CMK (cell line): ENCODE measurements at places on chromosomes 5 and 9.
A peak's percentile ranks its signal among the peaks of the same experiment; 100 is the strongest.

GRCh38 chr5:10746711-10747110 lies 14.3 kb downstream of the DAP start:
- DNase-seq, result no peak

GRCh38 chr5:180207593-180207992 lies 1.4 kb downstream of the RASGEF1C start:
- DNase-seq, result no peak

- DNase-seq, result no peak
Measured at GRCh38 chr5:18036531-18036930, 402.3 kb downstream of the TAF11L14 start.

DNA sequence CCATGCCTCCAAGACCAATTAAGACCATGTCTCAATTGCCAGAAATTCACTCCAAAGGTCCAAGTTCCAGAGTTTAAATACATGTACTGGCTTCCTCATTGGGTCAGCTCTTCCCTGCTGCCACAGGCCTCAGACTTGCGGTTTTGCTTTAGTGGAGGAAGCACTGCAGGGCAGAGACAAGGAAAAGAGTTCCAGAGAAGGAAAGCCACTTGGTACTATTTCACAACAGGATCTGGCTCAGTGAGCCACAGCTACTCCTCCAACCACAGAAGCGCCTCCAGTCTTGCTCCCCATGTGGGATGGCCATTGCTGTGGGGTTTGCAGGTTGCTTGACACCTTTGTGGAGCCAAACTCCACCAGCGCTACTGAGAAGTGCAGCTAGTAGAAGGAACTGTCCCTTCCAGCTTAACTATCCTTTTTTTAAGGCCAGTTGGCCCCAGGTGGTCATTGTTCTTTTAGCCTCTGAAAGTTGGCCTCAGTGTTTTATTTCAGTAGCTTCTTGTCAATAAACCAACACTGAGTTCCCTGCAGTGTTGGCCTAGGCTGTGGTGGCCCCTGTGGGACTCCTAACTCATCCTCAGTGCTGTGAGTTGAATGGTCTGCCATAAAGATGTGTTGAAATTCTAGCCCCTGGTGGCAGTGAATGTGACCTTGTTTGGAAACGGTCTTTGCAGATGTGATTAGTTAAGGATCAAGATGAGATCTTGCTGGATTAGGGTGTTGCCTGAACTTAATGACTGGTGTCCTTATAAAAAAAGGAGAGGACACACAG lies 93.7 kb upstream of the DAP start:
- DNase-seq, result peak; percentile 64

DNA sequence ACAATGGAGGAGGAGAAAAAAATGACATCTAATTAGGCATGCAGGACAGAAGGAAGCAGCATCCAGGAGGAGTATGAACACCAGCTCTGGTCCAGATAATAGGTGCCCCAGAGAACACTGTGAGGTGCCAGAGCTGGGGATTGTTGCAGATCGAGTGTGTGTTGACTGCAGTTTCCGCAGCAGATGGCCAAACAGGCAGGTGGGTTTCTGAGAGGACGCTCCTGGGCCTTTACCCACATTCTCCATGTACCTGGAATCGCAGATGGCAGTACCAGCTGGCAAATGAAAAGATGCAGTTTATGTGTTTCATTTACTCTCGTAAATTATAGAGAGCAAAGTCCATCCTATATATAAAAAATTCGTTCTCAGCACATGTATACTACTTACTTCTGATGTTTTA lies 182.2 kb upstream of the ISL1 start:
- DNase-seq, result no peak

DNA sequence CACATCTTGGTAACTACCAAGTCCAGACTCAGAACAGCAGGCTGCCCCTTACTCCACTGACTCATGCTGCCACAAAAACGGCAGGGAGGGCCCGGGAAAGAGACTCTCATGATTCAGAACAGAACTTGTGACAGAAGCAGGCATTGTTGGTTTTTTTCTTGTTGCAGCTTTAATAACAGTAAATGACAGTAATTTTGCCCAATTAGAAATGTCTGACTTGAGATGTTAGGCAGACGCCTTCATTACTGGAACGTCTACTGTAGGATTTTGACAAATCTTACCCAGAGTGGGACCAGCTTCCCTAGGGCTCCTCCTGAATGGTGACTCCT lies 77.9 kb downstream of the SEMA5A start:
- DNase-seq, result no peak

DNA sequence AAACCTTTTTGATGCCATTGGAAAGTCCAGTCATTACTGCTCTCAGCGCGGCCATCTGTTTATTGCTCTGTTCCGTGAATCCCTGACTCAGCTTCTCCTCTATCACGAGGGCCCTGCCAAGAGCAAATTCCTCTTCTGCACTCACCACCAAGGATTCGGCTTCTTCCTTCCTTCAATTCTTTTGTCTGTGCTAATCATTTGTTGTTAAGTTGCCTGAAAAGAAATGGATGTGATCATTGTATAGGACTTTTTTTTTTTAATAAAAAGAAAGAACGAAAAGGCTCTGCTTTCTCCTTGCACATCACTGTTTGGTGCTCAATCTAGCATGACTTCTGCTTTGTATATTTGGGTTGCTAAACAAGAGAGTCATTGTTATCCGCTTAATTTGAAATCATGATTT lies 128.7 kb upstream of the PIK3R1 start:
- no peak for DNase-seq

DNA sequence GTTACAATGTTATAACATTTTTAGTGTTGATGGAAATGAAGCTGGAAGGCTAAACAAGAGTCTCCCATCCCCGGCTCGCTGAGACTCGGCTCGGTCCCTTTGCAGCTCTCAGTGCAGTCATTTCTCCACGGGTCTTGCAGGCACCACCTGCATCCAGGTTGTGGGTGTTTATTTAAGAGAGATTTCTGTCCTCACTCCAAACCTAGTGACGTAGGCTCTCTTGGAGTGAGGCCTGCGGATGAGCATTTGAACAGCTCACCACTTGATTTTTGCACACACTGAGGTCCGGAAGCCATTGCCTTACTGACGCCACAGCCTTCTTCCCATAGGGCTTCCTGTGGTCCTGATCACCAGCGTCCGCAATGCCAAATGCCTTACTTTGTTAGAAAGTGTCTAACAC lies 197.7 kb upstream of the OTULINL start:
- DNase-seq, result no peak

DNA sequence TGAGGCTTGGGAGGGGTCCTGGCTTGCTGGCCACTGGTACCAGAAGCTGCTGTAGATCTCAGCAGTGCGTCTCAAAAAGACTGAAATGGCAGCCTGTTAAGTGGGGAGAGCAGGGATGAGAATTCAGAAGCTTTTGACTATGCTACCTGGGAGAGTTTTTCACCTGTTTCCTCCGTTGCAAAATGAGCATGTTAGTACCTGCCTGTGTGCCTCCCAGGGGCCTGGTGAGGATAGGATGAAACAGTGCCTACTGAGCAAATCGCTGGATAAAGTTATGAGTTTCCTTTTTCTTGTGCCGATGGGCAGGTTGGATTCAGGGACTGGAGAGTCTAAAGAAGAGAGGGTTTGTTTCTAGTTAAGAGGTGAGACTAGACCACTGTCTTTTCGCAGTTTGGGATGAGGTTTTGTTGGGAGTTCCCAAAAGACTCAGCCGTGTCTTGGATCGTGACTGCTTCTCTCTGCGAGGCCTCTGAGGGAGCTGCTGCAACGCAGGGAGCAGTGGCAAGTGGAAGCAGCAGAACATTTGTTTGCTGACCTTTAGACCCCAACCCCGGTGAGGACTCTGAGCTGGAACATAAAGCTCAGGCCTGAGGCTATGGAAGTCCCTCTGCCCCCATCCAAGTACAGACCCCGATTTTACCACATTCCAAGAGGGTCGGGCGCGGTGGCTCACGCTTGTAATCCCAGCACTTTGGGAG lies 1.4 kb downstream of the RALGPS1 start:
- no peak for DNase-seq

DNA sequence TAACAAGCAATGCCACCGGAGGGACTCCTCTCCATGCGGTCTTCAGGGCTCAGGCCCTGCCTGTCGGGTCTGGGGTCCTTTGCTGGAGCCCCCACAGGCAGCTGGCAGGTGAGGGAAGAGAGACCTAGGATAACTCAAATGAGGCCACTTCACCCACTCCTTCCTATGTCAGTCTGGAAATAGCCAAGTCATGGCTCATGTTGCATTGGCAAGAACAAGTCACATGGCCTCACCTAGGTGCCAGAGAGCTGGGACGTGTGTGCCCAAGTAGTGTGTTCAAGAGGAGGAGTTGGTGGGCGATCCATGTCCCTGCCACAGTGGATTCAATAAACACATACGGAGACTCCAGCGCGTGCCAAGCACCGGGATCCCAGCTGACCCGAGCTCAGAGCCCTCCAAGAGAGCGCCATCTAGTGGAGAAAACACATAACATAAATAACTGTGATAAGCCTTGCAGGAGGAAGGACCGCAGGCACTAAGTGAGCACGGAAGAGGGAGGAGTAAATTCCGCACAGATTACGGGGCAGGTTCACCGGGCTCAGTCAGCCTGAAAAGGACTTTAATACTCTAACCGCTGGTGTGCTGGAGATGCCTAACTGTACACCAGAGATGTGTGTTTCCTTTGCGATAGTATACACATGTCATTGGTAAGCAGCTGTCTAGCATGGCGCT lies 580.8 kb downstream of the CCDC171 start:
- peak; percentile 20 for DNase-seq

- DNase-seq, result no peak
Measured at GRCh38 chr9:20865347-20865746, 166.1 kb downstream of the HACD4 start.

- no peak for DNase-seq
Measured at GRCh38 chr5:149667829-149668330, 62.2 kb upstream of the PPARGC1B start.

GRCh38 chr5:119131530-119132304 lies 60.8 kb downstream of the DMXL1 start:
- no peak for DNase-seq
